Stimulated activated CD4-positive, alpha-beta T cell treated with anti-CD3 and anti-CD28 coated beads, Interleukin-2, amount 100 ng/mL, for 4 hours (primary cell): ENCODE measurements at places on chromosomes 11 and 22.

DNA sequence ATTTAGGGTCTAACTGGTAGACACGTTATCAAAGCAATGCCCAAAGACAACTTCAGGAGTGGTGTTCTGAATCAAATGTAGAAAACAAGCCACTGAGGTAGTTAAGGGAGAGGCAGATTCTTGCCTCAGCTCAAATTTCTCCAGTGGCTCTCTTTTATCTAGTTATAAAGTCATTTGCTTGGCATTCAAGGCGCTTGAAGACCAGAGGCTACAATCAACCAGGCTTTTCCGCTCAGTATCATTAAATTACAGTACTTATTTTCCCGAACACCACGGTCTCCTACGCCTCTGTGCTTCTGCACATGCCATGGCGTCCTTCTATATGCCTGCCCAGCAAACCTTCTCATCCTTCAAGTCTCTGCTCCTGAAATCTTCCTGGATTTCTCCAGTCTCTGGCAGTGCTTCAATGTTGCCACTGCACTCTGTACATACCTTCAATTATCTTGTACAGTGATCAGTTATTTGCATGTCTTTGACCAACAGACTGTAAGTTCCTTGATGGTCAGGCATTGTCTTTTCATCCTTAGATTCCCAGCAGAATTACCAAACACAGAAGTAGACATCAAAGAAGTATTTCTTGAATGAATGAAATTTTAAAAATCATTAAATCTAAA, 1.4 kb downstream of the POGLUT3 start:
- no peak for DNase-seq

- DNase-seq, result no peak
These were observed 3.0 kb downstream of the KCNJ11 start for GRCh38 chr11:17385492-17385891.

- DNase-seq, result no peak
These were observed 20.2 kb downstream of the MS4A6E start for GRCh38 chr11:60347084-60347797.

DNA sequence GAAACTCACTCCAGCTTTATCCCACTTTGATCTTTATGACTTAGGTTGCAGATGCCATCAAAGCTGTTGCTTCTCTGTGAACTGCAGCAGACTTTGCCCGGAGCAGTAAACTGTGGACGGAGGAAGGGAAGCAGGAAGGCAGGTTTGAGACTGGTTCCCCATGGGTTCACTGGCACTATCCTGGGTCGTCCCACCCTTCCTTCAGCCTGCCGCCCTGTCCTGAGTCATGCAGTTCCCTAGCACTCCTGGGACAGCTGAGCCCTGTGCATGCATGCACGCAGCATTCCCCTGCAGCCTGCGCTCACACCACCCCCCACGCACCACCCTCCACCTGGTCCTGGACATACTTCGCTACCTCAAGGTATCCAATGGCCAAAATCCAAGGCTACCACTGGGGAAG, 23.5 kb upstream of the P2RY2 start:
- no peak for DNase-seq

GRCh38 chr22:35422936-35423335, 23.0 kb downstream of the MCM5 start:
- no peak for DNase-seq

- no peak for DNase-seq
These were observed 12.6 kb upstream of the MAPK8IP1 start for GRCh38 chr11:45872651-45873356.

- no peak for DNase-seq
These were observed 10.4 kb upstream of the ZNF74 start for GRCh38 chr22:20383538-20383937.

GRCh38 chr11:26070714-26071380, 261.1 kb upstream of the ANO3 start:
- no peak for DNase-seq

- DNase-seq, result no peak
These were observed 3.9 kb upstream of the LMO2 start for GRCh38 chr11:33895752-33896137.
